Substantia nigra (tissue), 51 donors: ENCODE measurements at places on chromosomes 7 and 10.

GRCh38 chr7:7201578-7202374 is 19.4 kb downstream of the C1GALT1 start:
- DNase-seq = no peak

GRCh38 chr7:116150588-116150987 is 59.8 kb upstream of the TES start:
- no peak for DNase-seq

GRCh38 chr10:111113961-111114757 is 37.3 kb downstream of the ADRA2A start:
- DNase-seq = no peak

- no peak for DNase-seq
These were observed 148.1 kb downstream of the ADARB2 start for GRCh38 chr10:1589257-1589656.

DNA sequence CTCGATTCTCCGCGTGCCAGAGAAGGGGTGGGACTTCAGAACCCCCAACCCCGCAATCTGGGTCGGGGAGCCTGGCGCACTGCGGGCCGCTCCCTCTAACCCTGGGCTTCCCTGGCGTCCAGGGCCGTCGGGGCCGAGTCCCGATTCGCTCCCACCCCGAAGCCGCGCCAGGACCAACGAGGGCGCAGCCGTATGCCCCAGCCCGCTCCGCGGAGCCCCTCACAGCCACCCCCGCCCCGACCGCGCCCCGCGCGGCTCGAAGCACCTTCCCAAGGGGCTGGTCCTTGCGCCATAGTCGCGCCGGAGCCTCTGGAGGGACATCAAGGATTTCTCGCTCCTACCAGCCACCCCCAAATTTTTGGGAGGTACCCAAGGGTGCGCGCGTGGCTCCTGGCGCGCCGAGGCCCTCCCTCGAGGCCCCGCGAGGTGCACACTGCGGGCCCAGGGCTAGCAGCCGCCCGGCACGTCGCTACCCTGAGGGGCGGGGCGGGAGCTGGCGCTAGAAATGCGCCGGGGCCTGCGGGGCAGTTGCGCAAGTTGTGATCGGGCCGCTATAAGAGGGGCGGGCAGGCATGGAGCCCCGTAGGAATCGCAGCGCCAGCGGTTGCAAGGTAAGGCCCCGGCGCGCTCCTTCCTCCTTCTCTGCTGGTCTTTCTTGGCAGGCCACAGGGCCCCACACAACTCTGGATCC is at the start of gene LEP:
LEP (plus strand) TSS at position 583 of the 691 bp plus-strand sequence. CDS start 10,741 bp downstream, outside the sequence.
- no peak for DNase-seq
